ENCODE measurements at places on chromosomes 5 and 9.

- DNase-seq = peak; percentile 93
These were observed 28.1 kb downstream of the NEK6 start for GRCh38 chr9:124285903-124286291.

GRCh38 chr9:111274737-111275136 lies 55.3 kb downstream of the OR2K2 start:
- no peak for DNase-seq

DNA sequence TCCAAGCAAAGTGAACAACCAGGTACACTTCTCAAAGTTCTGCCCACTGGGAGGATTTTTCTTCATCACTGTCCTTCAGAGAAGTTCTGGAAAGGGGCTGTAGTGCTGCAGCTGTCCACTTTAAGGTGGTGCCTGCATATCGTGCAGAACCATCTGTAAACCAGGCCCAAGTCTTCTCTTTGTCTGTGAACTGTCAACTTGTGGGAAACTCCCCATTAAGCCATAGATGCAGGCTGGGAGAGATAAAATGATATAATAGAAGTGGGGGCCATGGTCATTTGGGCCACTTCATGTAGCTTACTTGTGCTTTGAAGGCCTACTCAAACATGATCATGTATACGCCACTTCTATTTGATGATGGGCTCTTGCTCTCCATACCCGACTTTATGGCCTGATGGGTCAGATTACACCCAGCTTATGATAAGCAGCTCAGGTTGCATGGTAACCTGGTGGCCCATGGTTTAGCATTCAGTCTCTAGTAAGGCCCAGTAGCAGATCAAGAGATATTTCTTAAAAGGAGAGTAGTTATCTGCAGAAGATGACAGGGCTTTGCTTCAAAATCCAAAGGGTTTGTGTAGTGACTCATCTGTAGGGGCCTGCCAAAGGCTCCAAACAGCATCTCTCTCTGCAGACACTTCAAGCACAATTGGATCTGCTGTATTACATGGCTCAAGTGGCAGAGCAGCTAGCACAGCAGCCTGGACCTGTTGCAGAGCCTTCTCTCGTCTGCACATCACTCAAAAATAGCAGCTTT lies 15.7 kb upstream of the BTF3 start:
- DNase-seq = no peak

DNA sequence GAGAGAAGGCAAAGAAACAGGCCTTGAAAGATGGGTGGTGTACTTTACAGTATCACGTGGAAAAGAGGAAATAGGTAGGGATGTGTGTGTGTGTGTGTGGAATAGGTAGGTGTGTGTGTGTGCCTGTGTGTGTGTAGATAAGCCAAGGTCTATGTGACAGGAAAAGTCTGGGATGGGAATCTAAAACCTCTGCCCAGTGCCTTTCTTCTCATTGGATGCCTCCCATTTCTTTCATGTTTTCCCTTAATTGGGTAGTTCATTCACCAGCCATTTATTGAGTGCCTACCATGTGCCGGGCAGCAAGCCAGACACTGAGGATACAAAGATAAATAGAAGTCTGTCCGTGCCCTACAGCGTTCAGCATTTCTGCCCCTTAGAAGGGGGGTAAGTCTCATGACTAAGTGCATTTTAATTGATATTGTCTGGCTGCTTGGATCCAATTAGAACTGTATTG lies 1.0 kb downstream of the URM1 start:
- peak; percentile 8 for DNase-seq

DNA sequence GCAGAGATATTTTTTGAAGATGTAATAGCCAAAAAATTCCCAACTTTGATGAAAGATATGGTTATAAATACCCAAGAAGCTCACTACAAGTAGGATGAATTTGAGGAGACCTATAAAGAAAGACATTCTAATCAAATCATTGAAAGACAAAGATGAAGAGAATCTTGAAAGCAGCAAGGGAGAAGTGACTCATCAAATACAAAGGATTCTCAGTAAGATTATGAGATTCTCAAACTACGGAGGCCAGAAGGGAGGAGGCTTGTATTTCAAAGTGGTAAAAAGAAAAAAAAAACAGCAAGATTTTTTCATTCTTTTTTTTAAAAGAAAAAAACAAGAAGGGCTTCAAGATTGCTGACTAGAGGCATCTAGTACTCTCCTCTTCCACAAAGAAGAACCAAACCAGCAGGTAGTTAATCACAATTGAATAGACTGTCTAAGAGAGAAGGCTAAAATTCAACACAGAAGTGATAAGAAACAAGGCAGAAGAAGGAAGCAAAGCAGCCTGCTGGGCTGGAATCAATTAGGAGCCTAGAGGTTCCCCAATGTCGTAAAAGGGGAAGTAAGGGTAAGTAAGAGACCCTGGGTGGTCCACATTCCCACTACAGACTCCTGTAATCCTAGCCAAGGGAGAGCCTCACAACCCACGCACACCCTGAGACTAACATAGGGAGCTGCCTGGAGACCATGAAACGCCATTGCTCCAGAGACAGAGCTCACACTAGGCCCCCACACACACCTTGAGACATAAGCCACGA lies 59.1 kb upstream of the NIPAL4 start:
- DNase-seq = no peak

DNA sequence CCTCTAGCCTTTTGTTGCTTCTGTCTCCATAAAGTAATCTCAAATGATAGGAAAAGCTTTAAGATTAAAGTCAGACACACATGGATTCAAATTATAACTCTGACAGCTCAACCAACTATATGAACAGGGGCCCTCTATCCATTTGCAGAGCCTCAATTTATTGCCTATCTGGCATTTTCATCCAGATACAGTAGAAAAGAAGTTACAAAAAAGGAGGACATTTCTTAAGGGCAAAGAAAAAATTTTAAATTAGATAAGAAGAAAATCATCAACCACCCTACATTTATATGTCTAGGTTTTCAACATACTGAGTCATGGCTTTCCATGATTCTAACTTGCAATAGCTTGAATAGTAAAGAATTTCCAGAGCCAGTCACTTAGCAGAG lies 567.2 kb downstream of the CAAP1 start:
- DNase-seq = no peak

DNA sequence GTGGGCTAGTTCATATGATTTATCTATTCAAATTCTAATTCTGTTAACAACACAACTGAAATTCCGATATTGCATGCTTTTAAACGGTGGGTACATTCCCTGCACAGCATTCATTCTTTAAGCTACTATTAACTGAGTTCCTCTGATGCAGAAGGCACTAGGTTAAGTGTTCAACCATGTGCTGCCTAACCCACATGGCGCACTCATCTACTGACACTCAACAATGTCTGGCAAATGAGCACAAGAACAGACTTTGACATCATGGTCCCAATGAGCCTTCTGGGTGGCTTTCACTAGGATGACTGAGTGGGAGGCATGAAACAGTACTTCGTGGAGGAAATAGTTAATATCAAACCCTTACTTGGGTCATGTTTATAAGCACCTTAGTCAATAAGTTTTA lies 10.2 kb downstream of the NREP start:
- DNase-seq = no peak

- DNase-seq = no peak
These were observed 152.8 kb downstream of the TMEM167A start for GRCh38 chr5:82924226-82925060.

DNA sequence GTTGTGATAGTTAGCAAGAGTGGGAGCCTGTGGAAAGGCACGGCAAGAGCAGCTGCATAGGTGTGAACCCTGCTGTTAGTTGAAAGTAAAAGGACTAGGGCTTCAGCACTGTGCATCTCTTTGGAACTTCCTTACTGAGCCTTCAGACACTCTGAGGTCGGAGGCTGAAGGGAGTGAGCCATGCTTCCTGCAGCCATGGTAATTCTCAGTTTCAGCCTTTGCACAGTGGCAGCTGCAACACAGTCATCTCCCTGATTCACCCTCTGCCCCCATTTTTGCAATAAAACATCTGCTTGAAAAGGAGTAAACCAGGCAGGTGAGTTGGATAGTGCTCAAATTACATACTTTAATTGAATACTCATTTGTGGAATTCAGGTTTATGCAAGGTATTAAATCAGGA lies 6.5 kb upstream of the TLE4 start:
- DNase-seq = peak; percentile 48

DNA sequence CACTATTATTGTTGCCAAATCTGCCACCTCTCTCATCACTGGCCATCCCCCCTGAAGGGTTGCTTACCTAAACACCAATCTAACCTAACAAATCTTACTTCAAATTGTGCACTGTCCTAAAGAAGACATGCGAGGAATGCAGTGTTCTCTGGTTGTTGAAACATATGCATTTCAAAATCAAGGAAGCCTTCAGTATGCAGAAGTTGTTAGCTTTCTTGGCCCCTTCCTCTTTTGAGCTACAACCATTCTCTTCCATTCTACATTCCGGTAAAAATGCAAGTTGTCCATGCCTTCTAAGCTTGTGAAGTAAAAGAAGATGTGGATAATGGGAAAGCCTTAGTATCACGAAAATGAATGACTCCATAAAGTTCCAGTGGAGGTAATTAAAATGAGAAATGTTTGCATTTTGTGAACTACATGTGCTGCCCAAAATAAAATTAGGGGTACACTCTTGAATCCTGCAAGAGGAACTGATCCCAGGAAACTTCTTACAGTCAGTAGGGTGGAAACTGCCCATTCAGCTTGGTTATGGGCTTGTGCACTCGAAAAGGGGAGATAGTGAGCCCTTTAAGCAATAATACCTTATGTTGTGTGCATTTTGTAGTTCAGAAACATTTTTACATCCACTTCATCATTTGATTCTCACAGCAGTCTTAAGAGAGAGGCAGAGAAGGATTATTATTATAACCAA lies 77.6 kb upstream of the ADRB2 start:
- peak; percentile 77 for DNase-seq

- no peak for DNase-seq
These were observed 81.6 kb upstream of the MPDZ start for GRCh38 chr9:13361076-13361475.

GRCh38 chr9:85053206-85053786 lies 383.8 kb downstream of the NTRK2 start:
- no peak for DNase-seq

DNA sequence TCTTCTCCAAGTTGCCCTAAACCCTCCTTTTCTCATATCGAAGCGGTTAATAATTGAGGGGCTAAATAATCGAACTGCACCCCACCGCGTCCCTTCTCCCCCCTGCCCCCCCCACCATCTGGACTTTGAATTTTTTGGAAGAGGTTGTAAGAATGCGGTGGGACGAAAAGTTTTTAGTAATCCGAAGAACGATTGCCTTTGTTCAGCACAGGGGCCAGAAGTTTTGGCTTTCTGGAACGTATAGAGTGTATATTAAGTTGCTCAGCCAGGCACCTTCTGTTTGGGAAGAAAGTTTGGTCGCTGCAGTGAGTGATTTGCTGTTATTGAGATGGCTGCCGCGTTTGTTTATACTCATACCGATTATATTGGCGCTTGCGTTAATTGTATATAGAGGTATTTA lies 518 bp downstream of the ERBIN start:
- peak; percentile 31 for DNase-seq

DNA sequence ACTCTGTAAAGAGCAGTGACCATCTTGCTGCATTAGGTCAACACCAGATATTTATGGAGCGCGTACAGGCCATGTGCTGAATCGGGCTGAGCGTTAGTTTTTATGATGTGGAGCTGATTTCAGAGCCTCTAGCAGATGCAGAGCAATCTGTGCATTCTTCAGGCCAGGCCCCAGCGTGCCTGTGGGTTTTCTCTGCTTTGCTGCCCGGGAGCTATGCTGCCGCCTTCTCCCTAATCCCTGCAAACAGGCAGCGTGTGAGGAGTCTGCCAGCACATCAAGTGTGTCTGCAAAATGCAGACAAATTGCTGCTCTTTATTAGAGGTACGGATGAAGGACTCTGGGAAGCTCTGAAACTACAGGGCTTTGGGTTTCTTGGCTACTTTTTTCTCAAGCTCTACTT lies 170.0 kb downstream of the NTRK2 start:
- no peak for DNase-seq

DNA sequence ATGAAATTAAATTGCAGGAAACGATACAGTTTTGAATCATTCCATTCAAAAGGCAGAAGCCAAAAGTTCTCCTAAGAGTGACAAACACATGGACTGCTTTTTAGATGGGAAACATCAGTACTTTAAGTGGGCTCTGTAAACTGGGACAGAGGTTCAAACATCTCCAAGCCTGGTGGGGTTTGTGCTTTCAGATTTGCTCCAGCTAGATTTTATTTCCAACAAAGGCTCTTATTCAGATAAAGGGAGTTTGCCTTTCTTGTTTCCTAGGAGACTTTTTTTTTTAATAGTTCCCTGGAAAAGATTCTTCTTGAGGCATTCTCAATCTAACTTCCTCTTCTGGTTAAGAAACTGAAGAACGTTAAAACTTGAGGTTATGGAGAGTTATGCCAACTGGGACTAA lies 277.6 kb downstream of the TMEM38B start:
- DNase-seq = peak; percentile 44

DNA sequence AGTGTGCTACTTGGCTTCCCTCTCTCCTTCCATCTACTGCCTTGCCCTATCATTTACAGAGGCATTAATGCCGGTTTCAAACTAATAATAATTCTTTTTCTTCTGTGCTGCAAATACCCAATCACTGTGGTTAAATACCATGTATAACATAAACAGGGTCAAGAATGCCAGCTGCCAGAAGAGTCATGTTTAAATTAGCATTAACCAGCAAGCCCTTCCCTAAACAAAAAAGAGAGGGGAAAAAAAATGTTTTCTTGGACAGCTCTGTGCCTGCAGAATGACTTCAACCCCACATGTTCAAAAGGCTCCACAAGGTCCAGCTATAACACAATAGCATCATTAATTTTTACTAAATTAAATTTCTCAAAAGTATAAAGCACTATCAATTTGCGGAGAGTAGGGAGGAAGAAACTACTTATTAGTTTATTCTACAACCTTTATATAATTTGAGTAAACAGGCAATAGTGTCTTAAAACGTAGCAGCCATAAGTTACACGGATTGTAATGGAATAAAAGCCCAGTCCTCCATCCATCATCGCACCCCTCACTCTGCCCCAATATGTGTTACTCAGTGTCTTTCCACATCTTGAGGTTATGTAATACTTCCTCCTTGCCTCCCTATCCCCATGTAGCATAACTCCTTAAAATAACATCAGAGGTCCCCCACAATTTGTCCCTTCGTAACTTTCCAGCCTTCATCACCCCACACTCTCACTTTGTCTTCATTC lies 3.9 kb downstream of the LPAR1 start:
- DNase-seq = peak; percentile 83

- DNase-seq = no peak
These were observed 300.7 kb upstream of the SLC30A5 start for GRCh38 chr5:68793074-68793473.

- DNase-seq = peak; percentile 0
These were observed 182.1 kb downstream of the DMRT2 start for GRCh38 chr9:1231998-1232919.

Measured in Kasumi-1 (cell line).